ENCODE measurements at places on chromosomes 7 and 10. TPM values are rescaled to one million over a fixed set of nuclear protein-coding genes. Genes with fewer than 3 reads are reported as not detected.

- DNase-seq = peak; percentile 92
These were observed 81.1 kb downstream of the ZMIZ1 start for GRCh38 chr10:79149662-79150443.

GRCh38 chr10:61965703-61966395 is 64.3 kb downstream of the ARID5B start:
- DNase-seq = no peak

DNA sequence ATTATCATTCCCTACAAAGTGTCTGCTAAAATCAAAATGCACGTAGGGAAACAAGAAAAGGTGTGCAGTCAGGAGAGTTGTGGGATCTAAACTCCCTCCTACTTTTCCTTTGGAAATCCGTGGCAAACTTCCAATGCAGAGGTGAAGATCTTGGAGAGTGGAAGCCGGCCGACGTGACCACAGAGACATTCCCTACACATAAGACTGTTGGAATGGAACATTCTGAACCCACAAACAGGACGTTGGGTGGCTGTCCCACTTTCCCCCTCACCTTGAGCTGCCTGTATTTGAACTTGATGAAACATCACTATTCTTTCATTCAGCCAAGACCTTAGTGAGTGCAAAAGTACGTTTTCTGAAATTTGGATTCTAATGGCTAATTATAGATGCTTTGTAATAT is 65.9 kb downstream of the PRKCQ start:
- DNase-seq = peak; percentile 60

GRCh38 chr7:118684796-118685195 is 460.3 kb downstream of the ANKRD7 start:
- no peak for DNase-seq

GRCh38 chr10:43683451-43684291 is 35.0 kb upstream of the ZNF32 start:
- DNase-seq = no peak

DNA sequence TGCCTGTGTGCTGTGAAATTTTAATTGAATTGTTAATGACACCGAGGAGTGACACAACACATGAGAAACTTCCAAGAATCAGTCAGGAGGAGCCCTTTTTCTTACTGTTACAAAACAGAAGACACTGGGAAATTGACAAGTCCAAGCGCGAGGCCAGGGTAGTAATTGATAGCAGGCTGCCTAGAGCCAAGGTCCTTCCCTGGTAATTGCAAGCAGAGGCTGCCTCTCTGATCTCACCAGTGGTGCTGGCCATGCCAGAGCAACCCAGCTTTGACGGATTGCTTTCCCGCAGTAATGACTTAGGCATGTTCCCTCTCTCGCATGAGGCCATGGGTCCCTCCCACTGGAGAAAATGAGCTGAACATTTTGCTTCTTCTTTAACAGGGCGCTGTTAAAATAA is 111.5 kb downstream of the LRMDA start:
- peak; percentile 69 for DNase-seq

GRCh38 chr7:24383055-24383454 is 99.1 kb downstream of the NPY start:
- DNase-seq = no peak

DNA sequence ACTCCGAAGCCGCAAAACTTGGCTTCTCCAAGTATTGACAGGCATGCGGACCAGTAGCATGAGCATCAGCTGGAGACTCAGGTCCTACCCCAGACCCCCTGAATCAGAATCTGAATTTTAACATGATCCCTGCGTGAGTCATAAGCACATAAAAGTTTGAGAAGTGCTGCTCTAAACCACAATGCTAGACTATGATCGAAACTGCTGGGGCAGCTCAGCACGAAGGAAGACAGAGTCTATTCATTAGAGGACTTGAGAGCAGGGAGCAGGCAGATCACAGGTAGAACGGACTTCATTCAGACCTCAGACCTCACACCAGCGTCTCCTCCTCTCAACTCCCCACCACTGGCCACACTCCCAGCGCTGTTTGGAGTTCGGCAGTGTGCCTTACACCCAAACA is 16.9 kb downstream of the CAMK2G start:
- DNase-seq = no peak

DNA sequence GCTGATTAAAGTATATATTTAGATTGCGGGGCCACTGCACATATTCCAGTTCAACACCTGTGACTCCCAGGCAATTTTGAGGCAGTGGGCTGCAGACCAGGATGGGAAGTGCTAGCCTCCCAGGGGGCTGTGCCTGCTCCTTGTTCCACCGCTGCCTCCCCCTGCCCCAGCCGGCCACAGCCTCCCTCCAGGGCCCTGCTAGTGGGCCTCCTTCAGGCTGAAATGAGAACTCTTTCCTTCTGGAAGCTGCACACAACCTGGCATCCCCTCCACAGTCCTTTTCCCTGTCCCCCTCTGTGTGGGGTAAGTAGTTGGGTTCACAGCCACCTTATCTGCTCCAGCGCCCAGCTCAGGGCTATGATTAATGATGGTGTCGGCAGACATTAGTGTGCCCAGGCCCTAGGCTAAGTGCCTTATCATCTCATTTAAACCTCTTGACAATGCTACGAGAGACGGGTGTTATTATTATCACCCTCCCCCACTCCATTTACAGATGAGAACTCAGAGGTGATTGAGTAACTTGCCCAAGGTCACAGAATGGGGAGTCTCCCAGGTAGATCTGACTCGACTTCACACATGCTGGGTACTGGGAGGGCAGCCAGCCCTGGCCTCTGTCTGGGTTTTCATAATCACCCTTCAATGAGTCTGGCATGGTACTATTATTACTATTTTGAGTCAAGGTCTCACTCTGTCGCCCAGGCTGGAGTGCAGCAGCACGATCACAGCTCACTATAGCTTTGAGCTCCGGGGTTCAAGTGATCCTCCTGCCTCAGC is 10.8 kb upstream of the SFRP5 start:
- no peak for DNase-seq

DNA sequence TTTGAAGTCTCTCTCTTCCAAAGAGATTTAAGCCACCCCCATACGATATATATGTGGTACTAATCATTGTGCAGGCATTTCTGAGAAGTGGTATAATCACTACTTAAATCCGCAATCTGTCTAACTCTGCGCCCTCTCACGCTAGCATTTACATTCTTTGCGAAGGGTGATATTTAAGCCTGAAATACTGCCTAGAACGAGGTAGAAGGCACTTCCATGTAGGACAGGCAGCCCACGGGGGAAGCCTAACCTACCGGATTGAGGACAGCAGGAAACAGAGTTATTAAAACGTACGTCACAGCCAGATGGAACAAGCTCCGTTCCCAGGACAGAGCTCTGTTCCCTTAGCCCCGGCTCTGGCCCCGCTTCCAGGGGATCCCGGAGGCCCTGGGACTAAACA is 59.3 kb upstream of the ECHDC3 start:
- no peak for DNase-seq

DNA sequence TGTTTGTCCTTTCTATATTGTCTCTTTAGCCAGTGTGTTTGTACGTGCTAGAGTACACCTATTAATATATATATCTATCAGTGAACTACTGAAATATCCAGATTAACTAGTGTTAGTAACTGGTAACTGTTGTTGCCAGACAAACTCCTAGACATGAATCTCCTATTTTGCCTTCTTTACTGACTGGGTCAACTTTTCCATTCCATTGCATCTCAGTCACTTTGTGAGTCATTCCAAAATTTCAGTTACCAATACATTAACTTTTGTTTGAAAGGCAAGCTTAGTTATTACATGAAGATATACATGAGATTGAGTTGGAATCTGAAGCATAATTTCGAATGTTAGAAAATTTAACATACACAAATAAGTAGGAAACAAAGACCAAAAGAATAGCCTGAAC is 51.4 kb downstream of the BTAF1 start:
- no peak for DNase-seq

DNA sequence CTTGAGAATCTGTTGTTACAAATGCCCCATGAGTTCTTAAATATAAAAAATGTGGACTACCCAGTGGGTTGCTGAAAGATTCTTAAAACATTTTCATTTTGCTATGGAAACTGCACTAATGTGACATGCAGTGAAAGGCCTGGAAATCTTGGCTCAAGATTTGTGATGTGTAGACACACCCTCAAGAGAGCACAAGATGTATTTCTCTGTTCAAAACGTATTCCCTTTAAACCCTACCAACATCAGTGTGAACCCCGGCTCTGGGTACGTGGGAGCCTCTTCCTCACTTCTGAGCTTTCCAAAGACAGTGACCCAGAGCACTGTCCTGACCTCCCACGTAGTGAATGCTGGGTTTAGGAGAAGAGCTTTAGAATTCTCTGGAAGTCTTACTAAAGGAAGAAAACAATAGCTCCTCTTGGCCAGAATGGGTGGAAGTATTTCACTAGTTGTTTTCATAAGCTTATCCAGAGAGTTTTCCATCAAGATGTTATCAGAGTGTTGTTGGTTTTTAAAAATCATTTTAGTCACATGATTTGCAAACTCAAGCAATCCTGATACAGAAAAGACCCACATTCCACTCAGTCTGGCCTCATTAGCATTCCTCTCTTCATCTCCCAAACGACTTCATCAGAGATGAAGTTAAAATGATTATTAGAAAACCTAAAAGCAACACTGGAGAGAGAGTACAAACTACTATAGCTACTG is 81.5 kb upstream of the AFAP1L2 start:
- DNase-seq = no peak

DNA sequence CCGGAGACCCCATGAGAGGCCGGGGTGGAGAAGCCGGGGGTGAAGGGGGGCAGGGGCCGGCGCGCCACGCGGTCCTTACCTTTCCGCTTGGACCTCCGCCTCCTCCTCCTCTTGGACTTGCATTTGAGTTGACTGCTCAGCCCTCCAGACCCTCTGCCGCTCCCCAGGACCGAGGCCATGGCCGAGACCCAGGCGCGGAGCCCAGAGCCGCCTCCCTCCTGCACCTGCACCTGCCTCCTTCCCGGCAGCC is 428 bp downstream of the ADARB2 start:
- DNase-seq = no peak

DNA sequence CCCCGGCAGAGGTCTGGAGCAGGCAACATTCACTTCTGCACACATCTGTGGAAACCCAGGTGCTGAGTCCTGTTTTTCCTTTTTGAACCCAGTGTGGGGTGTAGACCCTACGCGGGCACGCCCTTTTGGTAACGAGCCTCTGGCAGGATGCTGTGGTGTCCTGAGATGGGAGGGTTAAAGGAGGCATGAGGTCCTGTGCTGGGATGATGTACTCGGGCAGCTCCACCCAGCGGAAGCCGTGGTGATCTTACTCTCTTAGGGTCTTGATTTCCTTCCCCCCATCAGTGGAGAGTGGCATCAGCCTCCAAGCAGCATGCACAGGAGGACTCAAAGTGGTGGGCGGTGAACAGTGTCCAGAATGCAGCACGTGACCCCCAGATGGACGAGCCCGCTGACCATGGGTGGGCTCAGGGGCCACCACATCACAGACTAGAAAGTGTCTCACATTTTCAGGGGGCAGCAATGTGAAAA is 148.6 kb downstream of the DNAJB6 start:
- no peak for DNase-seq

DNA sequence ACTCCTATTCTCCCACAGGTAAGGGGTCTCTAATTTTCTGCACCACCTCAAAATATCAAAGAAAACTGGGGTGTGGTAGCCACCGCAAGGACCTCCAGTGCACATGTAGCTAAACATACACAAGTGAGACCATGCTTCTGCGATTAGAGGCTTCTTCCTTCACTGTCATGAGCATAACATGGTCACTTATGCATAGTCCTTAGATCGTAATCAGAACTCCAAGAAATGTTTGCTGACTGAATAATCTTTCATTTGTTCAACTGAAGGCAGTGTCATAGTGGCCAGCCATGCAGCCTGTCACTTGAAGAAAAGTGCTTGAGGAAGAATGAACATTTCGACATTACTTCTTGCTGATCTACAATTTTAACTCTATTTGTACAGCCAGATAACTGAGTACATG is 14.6 kb downstream of the TWIST1 start:
- DNase-seq = no peak

- DNase-seq = no peak
These were observed 73.2 kb upstream of the DGKI start for GRCh38 chr7:137919987-137920386.

- peak; percentile 88 for DNase-seq
These were observed 880 bp upstream of the ELN start for GRCh38 chr7:74026903-74027682.

DNA sequence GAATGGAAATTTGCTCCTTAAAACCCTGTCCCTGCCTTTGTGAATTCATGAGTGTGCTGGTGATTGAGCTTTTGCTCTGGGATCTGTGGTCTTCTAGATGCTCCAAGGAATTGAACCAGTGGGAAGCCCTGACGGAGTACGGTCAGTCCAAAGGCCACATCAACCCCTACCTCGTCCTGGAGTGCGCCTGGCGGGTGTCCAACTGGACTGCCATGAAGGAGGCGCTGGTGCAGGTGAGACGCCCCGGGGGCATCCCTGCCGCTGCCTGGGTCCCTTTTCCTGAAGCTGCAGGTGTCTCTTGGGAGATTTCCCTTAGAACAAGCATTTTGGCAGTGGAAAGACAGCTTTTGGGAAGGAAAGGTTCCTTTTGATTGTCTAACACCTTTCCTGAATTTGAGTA is 100.3 kb downstream of the TRRAP start:
- DNase-seq = no peak

GRCh38 chr10:77710081-77710551 is 72.5 kb upstream of the KCNMA1 start:
- DNase-seq = no peak

DNA sequence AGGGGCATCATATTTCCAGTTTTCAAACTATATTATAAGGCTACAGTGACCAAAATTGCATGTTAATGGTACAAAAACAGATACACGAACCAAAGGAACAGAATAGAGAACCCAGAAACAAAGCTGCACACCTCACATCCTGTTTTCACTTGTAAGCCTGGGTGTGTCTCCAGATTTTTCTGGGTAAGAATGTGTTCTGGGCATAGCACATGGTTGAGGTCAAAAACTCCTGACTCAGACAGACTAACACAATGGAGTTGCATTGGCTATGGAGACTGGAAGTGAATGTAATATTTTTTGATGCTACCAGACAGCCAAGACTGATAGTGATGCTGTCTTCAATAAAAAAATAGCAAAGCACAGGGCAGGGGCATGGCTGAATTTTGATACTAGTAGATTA is 1175.2 kb downstream of the NXPH1 start:
- no peak for DNase-seq

DNA sequence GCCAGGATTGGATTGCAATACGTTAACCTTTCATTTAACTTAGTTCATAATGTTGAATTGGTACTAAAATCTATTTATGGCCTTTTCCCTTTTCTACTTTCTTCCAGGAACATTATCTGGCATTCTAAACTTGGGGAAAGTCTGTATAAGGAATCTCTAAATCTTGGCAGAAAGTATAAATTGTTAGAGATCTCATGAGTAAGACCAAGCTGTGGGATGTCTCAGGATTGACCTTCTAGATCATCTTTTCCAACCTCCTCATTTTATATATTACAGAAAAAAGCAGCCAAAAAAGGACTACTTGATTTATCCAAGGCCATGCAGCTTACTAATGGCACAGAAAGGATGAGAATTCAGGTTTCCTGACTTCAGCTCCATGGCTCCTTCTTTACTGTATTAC is 598.3 kb downstream of the INHBA start:
- DNase-seq = no peak

TCAF2 gene
- 0.58 TPM for polyA plus RNA-seq

CPED1 gene
- 4.9 TPM for polyA plus RNA-seq

CCT6A gene
- 235 TPM for polyA plus RNA-seq

GPR37 gene
- polyA plus RNA-seq = 0.89 TPM

NPY4R gene
- polyA plus RNA-seq = not detected

MEIG1 gene
- 0.25 TPM for polyA plus RNA-seq

Measured in psoas muscle (tissue), 8 donors.